Lung microvascular endothelial cell (primary cell): ENCODE measurements at places on chromosomes 7 and 10. TPM values are rescaled to one million over a fixed set of nuclear protein-coding genes. Genes with fewer than 3 reads are reported as not detected.

The GIMAP1 gene
- 13.3 and 16.7 TPM in 2 replicates for total RNA-seq

The CYCS gene
- total RNA-seq: 26.2 and 34.3 TPM in 2 replicates

The LRIT1 gene
- not detected in 2 replicates for total RNA-seq

The SSC4D gene
- total RNA-seq: 0.22 and 0.40 TPM in 2 replicates

The GBX1 gene
- total RNA-seq: not detected in 2 replicates

The TFPI2 gene
- total RNA-seq: 72.1 and 139 TPM in 2 replicates

DNA sequence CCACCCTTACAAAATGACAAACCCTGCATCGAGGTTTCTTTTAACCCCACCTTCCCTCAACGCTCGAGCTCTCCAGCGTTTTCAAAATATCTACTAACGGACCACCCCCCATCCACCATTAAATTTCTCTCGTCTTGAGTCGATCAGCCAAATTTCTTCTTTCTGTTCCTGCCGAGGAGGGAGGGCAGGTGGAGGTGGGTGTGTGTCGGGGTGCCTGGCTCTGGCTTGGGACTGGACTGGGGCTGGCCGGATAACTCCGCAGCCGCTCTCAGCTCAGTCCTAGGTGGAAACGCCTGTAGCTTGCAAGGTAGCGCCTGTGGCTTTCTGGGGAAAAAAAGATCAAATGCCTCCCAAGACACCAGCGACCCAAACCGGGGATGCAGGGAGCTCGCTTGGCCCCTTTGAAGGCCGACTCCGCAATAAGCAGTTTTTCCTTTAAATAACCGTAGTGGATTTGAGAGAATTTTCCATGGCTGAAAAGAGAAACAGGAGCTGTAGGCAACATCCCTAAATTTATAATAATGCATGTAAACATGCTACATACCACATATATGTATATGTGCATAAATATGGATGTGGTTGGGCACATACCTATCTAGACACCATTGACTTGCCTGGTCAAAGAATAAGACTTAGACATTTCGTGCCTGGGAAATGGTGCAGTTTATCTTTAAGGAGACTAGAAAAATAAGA, 1.9 kb upstream of the TMEM178B start:
- DNase-seq: no peak

GRCh38 chr7:79933144-79933543, 201.5 kb upstream of the GNAI1 start:
- no peak for DNase-seq

- no peak for DNase-seq
Observed at GRCh38 chr10:91796331-91797047, 1.7 kb upstream of the TNKS2 start.

DNA sequence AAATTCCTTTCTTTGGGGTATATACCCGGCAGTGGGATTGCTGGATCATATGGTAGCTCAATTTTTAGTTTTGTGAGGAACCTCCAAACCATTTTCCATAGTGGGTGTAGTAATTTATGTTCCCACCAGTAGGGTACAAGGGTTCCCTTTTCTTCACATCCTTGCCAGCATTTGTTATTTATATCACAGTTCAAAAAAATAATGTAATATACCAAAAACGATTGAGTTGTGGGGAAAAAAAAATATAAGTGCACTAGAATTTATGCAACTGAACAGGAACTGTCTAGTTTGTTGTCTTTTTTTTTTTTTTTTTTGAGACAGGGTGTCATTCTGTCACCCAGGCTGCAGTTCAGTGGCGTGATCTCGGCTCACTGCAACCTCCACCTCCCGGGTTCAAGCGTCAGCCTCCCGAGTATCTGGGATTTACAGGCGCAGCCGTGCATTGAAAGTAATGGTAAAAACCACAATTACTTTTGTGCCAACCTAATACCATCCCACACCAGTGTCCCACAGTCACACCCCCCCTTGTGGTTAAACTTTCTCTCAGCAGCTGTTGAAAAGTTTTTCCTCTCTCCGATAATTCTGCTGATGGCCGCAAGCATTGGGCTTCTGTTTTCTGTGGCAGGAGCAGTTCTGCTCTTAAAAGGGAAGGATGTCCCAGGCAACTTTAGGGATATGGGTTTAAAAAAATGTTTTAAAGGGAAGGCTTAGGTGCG, 6.8 kb upstream of the LAT2 start:
- peak; percentile 55 for DNase-seq

- no peak for DNase-seq
Observed at GRCh38 chr10:96991313-96991841, 159.3 kb downstream of the LCOR start.

GRCh38 chr7:134512271-134512670, 15.1 kb upstream of the AKR1B10 start:
- no peak for DNase-seq

GRCh38 chr10:66827353-66827752, 98.5 kb upstream of the LRRTM3 start:
- DNase-seq: no peak

DNA sequence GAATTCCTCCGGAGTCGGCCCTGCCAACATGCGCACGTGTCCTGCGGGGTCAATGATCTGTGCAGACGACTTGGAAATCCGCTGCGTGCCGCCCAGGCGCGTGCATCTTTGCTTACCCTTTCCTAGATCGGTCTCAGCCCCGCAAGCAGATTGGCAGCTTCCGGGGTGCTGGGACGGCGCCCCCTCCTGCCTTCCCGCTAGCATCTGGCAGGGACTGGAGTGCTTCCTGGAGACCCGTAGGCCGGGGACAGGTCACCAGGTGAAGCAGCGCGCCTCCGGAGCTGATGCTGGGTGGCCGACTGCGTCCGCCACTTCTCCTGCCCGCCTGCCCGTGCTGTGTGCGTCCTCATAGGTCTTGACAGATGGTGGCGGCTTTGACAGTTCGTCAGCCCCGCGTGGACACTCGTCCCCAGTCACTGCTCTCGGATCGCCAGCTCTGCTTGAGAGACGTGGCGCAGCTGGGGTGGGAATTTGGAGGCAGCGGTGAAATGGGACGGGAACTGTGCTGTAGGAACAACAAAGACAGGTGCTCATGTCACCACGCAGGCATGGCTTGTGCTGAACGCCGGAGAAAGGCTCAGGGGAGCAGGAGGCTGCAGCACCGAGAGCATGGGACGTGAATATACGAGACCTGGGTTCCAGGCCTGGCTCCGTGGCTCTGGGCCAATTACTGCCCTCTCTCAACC, 21.9 kb upstream of the KCNK18 start:
- peak; percentile 9 for DNase-seq

DNA sequence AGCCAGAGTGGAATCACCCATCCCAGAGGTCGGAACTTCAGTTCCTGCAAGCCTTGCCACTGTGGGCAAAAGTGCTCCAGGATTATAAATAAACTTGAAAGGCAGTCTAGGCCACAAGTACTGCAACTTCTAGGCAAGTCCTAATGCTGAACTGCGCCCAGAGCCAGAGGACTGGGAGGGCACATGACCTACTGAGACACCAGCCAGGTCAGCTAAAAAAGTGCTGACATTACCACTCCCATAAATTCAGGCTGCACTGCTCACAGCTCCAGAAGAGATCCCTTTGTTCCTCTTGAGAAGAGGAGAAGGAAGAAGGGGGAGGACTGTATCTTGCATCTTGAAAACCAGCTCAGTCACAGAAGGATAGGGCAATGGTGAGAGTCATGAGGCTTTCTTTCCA, 1084.1 kb upstream of the PHF14 start:
- no peak for DNase-seq

DNA sequence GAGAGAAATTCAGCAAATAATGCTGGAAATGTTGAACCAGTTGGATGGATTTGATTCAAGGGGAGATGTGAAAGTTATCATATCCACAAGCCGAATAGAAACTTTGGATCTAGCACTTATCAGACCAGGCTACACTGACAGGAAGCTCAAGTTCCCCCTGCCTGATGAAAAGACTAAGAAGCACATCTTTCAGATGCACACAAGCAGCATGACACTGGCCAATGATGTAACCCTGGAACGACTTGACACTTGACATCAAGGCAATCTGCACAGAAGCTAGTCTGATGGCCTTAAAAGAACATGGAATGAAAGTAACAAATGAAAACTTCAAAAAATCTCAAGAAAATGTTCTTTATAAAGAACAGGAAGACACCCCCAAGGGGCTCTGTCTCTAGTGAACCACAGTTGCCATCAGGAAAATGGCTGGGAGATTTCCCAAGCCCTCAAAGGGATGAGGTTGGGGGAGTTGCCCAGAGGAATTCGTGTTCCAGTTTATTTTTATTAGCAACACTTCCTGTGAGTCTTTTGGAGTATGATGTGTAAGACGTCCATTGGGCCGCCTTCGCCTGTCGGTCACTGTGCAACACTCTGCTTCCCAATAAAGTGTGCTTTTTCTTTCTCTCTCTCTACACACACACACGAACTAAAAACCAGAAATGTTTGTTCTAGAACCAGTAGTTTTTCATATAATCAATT, 200.0 kb downstream of the HIBADH start:
- no peak for DNase-seq

DNA sequence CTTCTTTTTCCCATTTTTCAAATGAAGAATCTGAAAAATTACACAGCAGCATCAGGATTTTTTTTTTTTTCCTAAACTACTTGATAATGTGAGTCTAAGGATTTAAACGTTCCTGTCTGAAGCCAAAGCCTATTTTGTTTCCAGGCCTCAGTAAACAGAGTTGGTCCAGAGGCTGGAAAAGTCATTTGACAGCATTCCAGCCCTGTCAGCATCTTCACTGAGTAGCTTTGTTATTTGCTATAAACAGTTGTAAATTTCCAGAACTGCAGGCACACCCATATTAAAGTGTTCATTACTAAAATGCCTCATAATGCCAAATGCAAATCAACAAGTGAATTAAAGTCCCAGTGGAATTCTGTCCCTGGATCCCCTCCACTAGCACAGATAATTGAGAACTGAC, 35.5 kb upstream of the KMT2E start:
- DNase-seq: peak; percentile 75

DNA sequence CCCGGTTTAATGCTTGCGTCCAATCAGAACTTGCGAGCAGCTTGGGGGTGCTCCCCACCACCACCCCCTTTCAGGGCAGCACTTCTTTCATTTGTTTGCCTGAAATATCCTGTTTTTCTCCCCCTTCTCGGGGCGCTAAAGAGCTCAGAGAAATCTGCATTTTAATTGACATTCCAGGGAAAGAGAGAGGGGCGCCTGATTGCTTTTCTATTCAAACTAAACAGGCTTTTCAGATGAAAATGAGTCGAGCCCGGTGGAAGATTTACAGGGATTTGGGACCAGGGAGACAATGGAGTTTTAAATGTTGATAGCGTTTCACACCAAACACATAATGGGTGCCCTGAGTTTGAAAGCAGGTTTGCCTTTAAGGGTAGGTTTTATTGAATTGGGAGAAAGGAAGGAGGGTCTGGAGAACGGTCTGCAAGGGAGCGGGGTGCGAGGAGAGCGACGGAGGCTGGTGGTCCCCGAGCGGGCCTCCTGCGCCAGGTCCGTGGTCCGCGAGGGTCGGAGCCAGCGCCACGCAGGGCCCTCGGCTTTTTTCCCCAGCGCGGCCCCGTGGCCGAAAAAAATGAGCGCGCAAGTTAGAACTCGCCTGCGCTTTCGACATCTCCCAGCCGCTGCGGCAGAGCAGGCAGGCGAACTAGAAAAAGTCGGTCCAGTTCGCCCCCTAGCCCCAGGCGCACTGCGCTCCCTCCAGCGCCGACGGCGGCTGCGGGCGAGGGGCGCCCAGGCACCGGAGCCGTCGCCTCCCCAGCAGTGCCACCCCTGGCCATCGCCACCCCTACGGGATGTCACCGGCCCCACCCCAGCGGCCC, 1.3 kb downstream of the FGFR2 start:
- DNase-seq: peak; percentile 18
